Hematopoietic multipotent progenitor cell treated with erythropoietin and hydrocortisone succinate and interleukin-3 and kit ligand, for 6 days (in vitro differentiated cells): ENCODE measurements at places on chromosomes 7 and 10.
A peak's percentile ranks its signal among the peaks of the same experiment; 100 is the strongest.

GRCh38 chr10:104614245-104614831 is 26.8 kb upstream of the SORCS3 start:
- DNase-seq: peak; percentile 60

GRCh38 chr7:8418629-8419245 is 14.7 kb upstream of the NXPH1 start:
- peak; percentile 88 for DNase-seq

- no peak for DNase-seq
These were observed 29.5 kb downstream of the GRIFIN start for GRCh38 chr7:2446676-2447075.

GRCh38 chr10:73859784-73860491 is 14.4 kb downstream of the CAMK2G start:
- DNase-seq: no peak
